Amygdala (tissue), 56 donors: ENCODE measurements at places on chromosomes 1 and 21.

DNA sequence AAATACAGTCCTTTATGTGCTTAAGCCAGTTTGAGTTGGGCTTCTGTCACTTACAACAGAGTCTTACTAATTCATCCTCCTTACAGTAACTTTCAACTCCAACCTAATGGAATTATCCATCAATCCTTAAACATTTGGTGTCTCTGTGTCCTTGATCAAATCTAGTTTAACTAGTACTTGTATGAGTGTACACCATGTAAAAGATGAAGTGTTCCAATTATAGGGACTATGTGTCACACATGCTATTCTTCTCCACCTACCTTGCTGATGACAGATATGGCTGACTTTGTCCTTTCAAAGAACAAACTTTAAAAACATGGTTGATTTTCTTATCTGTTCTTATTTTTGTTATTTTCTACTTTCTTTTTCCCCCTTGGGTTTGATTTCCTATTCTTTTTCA, 60.4 kb upstream of the NBPF3 start:
- DNase-seq: no peak

DNA sequence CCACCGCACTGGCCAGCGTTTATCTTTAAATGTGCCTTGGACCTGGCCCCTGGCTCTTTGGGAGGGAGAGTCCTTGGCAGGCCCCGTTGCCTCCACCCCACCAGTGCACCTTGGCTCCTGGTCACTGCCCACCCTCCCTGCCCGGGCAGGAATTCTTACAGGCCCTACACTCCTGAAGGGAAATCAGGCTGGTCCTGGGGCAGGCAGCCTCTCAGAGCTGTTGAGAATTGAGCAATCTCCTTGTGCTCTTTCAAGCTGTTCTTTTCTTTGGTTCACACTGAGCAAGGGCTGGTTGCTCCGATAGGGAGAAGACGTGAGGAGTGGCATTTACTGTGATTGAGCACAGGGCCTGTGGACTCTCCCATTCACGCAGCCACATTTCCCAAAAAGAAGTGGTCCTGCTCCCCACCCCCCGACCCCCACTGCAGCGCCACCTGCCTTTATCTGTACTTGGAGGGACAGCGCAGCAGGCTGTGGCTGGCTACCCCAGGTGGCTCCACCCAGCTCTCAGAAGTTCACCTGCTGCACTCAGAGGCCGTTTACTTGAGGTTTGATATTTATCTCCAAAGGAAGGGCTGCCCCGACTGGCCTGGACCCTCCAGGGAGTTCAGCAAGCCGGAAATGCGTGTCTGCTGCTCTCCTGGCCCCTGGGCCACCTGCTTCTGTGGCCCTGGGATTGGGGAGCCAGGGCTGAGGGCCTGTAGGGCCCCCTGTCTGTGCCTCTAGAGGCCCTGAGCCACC, 47.8 kb downstream of the SKI start:
- DNase-seq: no peak

GRCh38 chr1:77463216-77463615, 181.4 kb downstream of the AK5 start:
- no peak for DNase-seq

- DNase-seq: no peak
These were observed 207.4 kb upstream of the NRIP1 start for GRCh38 chr21:15272171-15272570.

DNA sequence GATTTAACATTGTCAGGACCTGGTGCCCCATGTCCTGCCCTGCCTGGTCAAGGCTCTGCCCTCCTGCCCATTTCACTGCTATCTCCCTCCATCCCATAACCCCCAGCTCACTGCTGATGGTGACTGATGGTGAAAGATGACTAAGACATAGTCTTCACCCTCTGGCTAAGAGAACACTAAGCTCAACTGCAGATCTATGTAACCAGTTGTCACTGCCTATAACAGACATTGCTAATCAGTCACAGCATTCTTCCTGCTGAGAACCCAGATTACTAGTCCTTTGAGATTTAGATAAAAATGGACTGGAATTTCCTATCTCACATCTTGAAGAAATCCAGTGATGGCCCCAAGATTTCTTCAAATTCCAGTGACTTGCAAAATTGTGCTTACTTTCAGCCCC, 8.0 kb upstream of the ZNF362 start:
- no peak for DNase-seq

GRCh38 chr1:236508593-236509027, 15.2 kb upstream of the LGALS8 start:
- DNase-seq: no peak

DNA sequence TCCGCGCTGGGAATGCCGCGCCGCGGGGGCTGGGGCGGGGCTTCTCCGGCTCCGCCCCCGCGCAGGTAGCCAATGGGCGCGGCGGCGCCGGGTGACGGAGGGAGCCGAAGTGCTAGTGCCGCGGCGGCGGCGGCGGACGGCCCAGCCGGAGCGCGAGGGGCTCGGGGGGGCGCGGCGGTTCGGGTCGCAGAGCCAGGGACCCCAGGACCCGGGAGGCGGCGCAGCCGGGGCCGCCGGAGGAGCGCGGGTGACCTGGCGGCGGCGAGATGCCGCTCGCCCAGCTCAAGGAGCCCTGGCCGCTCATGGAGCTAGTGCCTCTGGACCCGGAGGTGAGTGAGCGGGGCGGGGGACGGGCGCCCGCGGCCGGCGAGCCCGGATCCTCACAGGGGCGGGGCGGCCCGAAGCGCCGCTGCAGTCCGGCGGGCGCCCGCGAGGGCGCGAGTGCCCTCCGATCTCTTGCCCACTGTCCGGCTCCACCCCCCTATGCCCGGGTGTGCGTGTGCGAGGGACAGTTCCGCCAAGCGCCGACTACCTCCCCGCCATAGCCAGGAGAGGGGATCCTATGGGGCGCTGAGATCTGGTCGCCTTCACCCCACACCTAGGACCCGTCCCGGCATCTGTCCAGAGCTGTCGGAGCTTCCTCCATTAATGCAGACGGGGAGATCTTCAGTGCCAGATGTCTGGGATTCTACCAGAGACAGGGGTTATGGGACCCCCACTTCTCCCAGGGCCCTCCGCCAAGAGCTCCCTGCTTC, at the start of gene RPS6KA1:
Gene RPS6KA1 (plus strand): TSS at position 107 of the 755 bp plus-strand sequence. CDS start 160 bp downstream, at position 267.
- DNase-seq: peak; percentile 27

DNA sequence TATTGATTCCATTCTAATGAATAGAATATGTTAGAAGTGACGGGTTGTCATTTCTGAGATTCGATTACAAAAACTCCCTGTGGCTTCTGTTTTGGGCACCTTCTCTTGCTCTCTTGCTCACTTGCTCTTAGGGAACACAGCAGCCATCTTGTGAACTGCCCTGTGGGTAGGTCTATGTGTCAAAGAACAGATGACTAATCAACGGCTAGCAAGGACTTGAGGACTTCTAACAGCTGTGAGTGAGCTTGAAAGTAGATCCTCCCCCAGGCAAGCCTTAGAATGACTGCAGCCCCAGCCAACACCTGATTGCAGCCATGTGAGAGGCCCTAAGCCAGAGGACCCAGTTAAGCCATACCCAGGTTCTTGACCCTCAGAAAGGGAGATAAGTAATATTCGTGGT, 49.3 kb downstream of the AZIN2 start:
- DNase-seq: no peak

- no peak for DNase-seq
These were observed 32.7 kb downstream of the TUT4 start for GRCh38 chr1:52520148-52520547.

DNA sequence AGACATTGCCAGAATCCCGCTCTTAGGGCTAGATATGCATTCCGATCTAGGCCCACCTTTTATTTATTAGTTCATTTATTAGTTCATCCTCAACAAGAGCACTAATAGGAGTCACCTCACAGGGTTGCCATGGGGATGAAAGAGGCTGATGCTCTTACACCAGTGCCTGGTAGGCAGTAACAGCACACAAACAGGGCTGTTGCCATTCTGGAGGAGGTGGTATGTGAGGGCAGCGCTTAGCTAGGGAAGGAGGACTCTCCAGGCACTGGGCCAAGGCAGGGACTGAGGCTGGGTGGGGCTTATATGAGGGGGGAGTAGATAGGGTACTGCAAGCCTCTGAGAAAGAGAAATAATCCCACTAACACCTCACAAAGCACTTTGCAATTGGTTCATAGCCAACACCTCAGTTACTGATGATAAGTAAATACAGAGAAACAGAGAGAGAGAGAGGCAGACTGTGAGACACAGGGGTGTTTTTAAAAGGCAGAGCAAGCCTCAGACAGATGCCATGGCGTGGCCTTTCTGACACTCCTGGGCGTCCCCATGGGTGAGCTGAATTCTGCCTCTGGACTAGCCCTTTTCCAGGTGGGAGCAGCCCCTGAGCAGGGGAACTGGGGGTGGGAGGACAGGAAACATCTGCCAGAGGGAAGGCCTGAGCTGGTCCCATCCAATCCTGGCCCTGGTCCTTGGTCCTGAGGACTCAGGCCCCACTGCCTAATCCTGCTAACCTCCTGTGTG, 5.9 kb downstream of the FCGR2A start:
- DNase-seq: no peak
